T-cell (primary cell): ENCODE measurements at places on chromosomes 11 and 22.

DNA sequence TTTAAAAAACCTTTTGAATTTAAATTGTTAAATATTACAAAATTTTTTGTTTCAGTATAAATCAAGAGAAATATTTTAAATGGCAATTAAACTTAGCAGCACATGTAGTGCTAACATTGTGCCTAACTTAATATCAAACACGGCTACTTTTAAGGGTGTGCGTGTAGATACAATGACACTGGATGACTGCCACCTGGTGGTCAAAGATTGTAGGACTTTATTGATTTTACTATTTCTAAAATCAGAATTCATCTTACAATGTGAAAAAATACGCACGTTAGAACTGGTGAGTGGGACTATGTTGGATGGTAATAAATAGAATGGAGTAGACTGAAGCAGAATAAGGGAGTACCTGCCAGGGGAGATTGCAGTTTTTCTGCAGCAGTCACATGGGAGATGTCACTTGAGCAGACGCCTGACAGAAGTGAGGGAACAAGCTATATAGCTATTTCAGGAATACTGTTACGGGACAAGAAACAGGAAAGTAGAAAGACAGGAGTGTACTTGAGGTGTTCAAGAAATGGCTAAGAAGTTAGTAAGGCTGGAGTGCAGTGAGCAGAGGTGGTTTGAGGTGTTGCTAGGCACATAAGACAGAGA, 52.9 kb downstream of the UVRAG start:
- DNase-seq = peak; percentile 46

DNA sequence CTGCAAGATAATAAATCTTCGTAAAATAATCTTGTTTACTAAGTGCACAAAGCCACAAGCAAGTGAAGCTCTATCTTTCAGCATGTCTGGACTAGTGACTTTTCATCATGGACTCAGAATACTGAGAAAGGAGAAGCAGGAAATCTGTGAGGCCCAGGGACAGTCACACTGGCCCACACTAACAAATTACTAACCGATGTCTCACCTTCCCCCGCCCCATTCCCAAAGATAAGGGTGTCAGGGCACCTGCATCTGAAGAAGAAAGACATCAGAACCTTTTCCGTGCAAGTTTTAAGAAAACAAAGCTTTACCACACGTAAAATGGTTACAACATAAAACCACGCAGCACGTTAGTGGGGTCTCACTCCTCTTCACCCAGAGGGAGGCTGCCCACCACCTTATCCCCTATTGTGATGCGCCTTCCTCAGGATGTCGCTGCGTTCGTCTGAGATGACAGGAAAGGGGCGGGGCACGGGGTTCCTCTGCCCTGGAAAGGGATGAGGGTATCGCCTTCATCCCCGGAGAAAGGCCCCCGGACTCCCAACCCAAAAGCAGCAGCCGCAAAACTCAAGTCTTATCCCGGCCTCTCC, 616 bp downstream of the BTBD10 start:
- peak; percentile 35 for DNase-seq

DNA sequence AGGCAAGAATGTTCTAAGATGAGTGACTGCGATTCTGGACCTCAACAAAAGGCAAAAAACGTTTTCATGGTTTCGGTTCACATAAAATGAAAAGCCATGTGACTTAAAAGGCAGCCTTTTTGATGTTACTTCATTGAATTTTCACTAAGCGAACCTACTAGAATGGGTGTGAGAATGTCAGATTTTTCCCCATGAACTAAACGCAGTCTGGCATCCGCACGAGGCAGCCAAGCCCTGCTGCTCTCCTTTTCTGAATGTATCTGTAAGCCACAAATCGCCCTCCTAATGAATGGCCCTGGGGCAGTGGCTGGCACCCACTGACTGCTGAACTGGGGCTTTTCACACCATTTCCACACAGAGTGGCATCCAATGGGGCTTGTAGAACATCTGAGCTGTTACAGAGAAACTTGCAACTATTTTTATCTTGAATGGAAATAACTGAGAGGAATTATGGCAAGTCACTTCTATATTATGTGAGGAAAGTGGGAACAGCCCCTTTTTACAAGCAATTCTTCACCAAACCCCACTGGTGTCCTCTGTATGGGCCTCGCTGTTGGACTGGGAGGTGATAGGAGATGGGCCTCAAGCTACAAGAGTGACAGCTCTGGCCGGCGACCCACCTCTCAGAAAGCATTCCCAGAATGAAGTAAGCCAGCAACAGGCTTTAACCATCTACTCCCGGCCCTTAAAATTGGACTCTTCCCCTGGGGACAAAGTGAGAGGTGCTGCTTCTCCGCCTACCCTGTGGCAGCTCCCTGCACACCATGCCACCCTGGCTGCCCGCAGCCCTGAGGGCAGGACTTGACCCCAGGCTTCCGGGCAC, 29.4 kb downstream of the PPP2R1B start:
- DNase-seq = no peak

- no peak for DNase-seq
Observed at GRCh38 chr11:130528298-130529261, 80.1 kb downstream of the ADAMTS15 start.

DNA sequence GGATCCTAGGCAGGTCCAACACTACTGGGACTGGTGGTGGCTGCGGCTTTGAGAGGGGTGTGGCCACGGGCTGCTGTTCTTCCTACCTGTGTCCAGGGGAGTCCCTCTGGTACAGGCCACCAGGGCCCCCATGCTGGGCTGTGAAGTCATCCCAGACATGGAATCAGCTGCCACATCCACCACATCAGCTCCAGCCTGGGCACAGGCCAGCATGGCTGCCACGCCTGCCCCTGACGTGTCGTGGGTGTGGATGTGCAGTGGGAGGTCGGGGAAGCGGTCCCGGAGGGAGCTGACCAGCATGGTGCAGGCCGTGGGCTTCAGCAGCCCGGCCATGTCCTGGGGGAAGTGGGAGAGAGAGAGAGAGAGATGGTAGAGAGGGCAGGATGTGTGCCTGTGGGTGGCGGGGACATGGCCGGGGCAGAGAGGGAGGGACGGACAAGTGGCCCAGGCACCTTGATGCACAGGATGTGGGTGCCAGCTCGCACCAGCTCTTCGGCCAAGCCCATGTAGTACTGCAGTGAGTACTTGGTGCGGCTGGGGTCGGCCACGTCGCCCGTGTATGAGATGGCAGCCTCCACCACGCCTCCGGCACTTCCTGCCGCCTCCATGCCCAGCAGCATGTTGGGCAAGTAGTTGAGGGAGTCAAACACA, 6.2 kb upstream of the LRFN4 start:
- DNase-seq = no peak

- DNase-seq = peak; percentile 24
Observed at GRCh38 chr11:125348674-125349309, 147.3 kb downstream of the FEZ1 start.

DNA sequence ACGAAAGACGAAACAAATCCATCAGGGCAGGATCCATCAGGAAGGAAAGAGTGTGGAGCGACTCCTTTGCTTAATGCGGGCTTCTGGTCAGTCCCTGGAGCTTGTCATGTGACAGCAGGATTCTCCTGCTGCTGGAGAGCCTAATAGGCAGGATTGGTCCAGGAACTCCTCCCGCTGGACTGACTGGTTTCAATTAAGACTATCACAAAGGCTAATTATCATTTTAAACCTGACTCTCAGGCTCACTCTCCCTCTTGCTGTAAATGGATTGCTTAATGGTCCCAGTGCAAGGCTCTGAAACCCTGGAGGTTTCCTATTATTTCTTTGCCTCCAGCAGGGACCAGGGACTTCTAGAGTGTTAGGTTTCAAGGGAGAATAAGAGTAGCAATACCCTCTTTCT, 493.8 kb downstream of the NTM start:
- DNase-seq = no peak

GRCh38 chr11:8658321-8659057, 24.0 kb downstream of the TRIM66 start:
- DNase-seq = no peak

DNA sequence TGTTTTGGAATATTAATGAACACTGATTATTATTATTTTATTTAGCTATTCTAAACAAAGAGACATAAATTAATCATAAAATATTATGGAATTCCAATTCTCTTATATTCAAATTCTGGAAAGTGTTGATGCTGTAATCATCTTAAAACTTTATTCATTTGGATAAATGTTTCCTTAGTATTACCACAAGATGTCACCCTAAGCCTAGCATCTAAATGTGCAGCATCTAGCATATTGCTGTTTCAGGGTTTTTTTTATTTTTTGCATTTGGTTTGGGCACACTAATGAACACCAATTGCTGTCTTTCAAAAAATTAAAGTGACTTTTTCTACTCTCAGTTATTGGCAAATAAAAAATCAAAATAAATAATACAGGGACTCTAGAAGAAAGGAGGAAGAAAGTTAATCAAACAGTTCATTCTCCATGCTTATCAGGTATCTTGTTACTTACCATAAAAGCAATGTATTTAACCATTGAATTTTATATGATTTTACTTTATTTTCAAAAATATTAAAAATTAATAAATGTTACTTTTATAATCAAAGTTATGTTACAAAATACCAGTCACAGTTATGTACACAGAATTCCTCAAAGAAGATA, 31.8 kb downstream of the DLG2 start:
- no peak for DNase-seq

DNA sequence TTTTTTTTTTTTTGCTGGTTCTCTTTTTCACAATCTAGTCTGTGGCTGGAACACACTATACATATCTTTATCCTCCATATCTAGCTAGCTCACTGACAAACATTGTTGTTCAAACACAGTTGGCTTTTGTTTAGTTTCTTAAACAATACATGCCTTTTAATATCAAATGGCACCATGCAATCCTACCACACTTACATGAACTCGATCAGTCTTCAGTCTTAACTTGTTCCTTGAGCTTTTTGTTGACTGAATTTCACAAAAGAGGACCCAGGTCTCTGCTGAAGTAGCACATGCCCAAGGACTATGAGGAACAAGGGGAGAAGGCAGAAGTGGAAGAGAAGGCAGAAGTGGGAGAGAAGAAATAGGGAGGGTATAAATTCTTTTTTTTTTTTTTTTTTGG, 25.5 kb downstream of the TMEM123 start:
- no peak for DNase-seq

GRCh38 chr11:83725728-83726127, 439.6 kb upstream of the CCDC90B start:
- DNase-seq = no peak

DNA sequence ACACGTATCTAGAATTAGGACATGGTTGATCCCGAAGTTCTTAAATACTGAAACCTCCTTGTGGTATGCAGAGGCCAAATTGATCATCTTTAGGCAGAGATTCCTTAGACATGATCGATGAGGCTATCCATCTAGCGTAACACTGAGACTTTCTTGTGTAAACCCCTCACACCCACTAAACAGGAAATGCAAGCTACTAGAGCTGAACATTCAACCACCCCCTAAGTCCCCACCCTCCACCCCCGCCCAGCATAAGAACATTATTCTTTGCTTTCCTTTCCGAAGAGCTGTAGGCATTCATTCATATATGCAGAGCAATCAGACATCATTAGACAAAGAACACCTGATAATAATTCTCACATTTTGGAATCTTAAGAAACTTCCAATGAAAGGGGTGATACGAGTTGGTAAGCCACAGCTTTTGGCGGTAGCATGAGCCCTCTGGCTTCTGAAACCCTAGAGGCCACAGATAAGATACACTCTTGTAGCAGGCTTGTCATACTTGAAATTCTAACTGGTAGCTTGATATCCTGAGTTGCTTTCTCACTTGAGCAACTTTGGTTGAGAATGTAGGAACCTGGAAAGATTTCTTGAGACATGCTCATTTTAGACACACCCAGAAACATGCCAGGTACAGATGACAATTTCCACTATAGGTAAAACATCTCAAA, 42.2 kb downstream of the FLI1 start:
- DNase-seq = no peak

DNA sequence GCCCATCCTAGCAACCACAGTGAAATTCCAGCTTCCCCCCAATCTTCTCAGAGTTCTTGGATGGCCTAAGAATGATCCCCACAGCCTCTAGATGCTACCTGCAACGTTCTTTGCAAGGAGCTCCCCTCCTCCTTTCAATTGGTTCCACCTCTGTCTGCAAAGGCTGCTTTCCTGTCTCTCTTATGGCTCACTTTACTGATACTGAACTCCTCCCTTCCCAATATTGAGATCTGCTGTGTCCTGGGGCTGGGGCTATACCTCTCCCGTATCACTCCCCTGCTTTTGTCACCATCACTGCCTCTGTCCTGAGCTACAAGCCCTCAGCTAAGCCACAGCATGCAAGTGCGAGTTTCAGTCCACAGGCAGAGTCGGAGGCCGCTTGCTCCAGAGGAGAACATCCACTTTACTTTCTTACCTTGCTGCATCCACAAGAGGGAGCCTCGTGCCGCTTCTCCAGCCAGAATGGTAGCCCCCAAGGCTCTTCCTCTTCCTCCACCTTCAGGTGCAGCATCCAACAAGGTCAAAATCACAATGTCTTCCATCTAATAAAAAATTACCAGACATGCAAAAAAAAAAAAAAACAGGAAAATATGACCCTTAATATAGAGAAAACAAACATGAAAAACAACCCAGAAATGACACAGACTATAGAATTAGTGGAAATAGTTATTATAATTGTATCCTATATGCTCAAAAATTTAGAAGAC, 48.6 kb upstream of the TMEM45B start:
- DNase-seq = peak; percentile 12

- no peak for DNase-seq
Observed at GRCh38 chr11:12402025-12402424, 24.7 kb downstream of the PARVA start.

DNA sequence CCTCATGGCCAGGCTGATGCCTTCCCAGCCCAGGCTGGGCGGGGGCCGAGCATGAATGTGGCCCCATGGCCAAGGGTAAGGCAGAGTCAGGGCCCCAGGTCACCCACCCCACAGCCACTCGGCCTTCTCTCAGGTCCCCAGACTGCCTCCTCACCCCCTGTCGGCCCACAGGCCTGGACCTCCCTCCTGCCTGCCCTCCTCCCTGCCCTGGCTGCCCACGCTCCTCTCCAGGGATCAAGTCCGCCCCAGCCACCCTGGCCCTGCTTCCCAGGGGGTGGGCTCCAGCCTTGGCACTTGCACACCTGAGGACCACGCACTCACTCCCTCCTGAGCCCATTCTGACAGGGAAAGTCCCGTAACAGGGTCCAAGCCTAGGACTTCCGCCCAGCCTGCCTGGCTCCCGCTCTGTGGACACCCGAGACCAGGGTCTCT, 37.8 kb upstream of the TH start:
- no peak for DNase-seq

DNA sequence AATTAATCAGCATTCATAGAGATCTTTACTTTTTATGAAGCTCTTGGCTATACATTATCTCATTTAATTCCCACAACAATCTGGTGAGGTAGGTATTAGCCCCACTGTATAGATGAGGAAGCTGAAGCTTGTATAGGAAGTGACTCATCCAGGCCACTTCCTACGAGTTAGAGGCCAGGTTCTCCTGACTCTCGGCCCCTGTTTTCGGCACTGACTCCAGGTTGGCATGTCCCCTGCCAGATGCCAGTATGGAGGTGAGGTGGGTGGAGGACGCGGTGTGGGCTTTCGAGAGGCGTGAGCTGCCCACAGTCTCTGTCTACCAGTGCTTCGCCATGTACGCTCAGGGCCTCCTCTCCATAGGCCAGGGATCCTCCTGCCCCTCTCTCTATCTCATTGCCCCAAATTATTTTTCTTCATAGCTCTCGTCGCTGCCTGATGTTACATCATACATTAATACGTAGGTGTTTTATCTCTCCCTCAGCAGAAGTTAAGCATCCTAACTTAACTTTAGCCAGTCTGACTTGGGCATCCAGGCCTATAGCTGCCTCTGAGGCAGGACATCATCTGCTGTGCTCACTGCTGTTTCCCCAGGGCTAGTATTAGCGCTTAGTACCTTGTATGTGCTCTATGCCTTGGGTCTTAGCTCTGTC, 9.0 kb downstream of the DGAT2 start:
- DNase-seq = no peak
